Midbrain (tissue), 1 donor: ENCODE measurements at places on chromosomes 1 and 21.
A peak's percentile ranks its signal among the peaks of the same experiment; 100 is the strongest.

- DNase-seq, result no peak
These were observed 6.0 kb upstream of the LY9 start for GRCh38 chr1:160789702-160790611.

DNA sequence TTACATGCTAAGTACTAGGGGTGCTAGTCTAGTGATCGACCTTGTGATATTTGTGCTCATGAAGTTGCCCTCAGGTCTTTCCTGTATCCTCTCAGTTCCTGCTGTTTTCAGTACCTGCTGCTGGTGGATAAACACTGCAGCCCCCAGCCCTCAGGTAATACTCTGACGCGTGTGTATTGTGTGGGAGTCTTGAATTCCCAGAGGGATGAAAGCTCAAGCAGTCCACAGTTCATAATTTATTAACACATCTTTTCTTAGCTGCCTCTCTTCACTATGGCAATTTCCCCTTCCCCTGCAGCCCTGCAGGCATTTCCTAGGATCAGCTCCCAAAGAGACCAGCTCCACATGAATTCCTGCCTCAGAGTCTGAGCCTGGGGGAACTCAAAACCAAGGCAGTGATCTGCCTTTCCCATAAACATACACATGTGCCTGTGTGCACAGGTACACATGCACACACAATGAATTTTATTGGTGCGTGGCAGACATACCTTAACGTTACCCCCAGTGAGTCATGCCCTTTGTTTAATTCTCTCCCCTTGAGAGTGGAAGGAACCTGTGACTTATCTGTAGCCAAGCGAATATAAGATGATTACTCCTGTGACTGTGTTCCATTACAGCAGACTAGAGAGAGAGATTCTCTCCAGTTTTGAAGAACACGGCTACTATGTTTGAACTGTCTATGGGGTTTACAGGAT lies 14.1 kb upstream of the HMGCS2 start:
- no peak for DNase-seq

DNA sequence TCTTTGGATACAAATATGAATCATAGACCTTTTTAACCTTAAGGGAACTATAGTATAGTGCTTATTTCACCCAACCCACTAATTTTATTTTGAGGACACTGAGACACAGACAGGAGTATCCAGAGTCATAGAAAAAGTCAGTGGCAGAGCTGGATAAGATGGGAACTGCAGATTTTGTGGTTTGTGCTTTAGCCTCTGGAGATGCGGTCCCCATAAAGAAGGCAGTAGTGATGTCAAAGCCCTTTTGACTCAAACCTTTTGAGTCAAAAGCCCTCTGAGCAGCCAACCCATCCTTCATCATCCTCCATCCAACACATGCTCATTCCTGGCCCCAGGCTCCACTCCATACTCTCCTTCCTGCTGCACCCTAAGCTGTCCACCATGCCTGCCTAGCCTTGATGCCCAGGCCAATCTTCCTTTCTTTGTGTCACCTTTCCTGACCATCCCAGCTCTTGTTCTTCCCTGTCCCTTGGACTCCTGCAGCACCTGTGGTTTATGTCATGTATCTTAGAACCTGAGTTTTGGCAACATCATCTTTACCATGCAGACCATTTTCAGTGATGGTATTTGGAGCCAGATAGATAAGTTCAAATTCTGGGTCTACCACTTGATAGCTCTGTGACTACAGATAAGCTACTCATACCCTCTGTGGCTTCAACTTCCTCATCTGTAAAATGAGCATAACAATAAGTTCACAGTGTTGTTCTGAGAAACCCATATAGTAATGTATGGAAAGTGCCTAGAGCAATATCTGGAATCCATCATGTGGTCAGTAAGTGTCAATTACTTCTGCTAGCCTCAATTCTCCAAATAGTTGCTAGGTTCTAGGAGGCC lies 20.1 kb downstream of the SLAMF1 start:
- DNase-seq, result no peak

DNA sequence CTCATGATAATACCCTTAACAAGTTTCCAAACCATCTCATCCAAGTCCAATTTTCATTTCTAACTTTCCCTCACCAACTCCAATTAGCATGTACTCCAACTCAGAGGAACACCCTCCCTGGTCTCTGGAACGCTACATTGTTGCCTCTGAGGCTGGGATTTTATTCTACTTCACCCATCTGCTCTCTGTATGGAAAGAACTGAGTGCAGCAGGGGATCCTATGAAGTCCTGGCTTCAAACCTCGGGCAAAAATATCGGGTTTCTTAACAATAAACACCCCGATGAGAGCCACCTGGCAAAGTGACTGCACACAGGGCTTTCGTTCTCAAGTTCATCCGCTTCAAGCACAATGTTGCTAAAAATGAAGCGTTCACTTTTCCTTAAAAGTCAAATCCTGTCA lies 99.6 kb downstream of the CRB1 start:
- DNase-seq, result no peak

DNA sequence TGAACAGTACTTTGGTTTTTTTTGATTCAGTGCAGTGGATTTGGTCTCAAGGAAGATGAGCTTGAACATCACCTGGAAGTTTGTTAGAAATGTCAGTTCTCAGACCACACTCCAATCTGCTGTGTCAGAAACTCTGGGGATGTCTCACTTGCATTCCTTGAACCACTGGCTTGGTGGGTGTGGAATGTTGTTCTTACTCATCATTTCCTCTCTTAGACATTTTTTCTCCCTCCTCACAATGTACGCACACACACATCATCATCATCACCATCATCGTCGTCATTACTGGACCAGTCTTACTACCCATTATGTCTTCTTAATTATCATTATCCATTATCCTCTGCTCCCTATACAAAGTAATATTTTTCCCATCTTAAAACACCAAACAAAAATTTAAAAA lies 91.9 kb upstream of the KCNK2 start:
- no peak for DNase-seq

DNA sequence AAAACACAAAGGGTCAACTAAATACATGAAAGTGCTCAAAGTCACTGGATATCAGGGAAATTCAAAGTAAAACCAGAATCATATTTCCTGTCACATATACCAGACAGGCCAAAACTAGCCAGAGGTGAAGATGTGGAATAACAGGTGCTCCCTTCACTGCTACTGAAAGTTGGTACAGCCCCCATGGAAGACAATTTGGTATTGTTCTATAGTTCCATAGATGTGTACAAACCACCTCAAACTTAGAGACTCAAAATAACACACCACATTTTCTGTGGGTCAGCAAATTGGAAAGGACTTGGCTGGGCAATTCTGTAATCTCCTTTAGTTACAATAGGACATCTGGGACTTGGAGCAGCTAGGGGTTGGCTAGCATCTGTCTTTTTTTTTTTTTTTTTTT lies 24.5 kb upstream of the SOAT1 start:
- no peak for DNase-seq

- DNase-seq, result no peak
These were observed 30.4 kb upstream of the PDE4B start for GRCh38 chr1:65762081-65762862.

- DNase-seq, result no peak
These were observed 155.0 kb downstream of the SETD4 start for GRCh38 chr21:35905096-35905962.

DNA sequence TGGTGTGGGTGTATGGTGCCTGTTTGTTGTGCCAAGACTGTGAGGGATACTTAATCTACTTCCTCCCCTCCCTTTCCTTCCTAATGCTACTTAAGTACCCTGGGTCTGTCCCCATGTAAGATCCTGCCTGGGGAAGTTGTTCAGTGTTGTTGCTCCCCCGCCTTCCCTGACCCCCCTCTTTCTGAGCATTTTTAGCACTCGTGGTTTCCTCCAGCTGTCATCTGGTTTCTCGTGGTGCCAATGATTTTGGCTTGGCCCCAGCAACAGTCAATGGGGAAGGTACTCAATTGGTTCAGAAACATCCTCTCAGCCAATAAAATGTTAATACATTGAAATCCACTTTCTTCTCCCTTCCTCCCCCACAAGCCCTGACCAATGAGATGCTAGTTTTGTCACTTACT lies 8.0 kb upstream of the B4GALT3 start:
- peak; percentile 41 for DNase-seq
